NCI-H187 (cell line): ENCODE measurements at places on chromosomes 13 and 19.

- no peak for DNase-seq
Measured at GRCh38 chr19:5125797-5126497, 157.0 kb downstream of the KDM4B start.

- no peak for DNase-seq
Measured at GRCh38 chr13:95707035-95707434, 30.1 kb downstream of the DNAJC3 start.

GRCh38 chr13:50511877-50512341 lies 331.6 kb downstream of the DLEU7 start:
- no peak for DNase-seq

GRCh38 chr13:67184247-67184646 lies 45.9 kb downstream of the PCDH9 start:
- no peak for DNase-seq

- no peak for DNase-seq
Measured at GRCh38 chr19:6577476-6578125, 13.3 kb downstream of the CD70 start.

DNA sequence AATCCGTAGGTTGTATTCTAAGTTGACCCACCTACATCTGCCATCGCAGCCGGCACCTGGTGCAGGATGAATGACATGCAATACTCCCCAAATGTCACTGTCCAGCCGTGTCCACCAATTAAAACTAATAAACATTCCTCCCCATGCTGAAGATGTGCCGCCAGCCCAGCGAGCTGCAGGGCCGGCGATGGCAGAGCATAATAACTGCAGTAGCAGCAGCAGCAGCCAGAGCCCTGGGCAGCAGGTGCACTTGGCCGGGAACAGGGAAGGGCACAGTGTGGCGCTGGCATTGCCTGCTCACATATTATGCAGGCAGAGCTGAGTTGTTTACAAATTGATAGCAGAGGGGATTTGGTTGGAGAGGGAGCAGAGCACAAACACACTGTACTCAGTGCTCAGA lies 754.9 kb downstream of the OLFM4 start:
- no peak for DNase-seq

GRCh38 chr19:16585094-16585801 lies 13.0 kb upstream of the SLC35E1 start:
- no peak for DNase-seq

GRCh38 chr19:16897029-16897855 lies 8.4 kb downstream of the F2RL3 start:
- no peak for DNase-seq

DNA sequence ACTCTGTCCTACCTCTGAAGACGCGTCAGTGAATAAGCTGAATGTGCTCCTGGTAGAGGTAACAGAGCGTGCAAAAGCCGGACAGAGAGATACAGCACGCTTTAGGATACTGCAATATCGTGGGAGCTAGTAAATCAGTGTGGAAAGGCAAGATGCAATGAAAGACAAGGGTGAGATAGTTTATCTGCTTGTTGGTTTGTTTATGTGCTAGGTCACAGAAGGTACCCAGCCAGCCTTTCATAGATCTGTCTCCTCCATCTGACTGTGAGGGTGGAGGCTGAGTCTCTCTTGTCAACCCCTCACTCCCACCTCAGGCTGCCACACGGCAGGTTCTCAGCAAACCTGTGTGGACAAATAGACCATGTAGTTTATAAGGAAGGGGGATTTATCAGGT lies 904 bp upstream of the GIPC1 start:
- DNase-seq = no peak

- no peak for DNase-seq
Measured at GRCh38 chr19:50433201-50434180, 799 bp downstream of the MYBPC2 start.

GRCh38 chr13:77056886-77057285 lies 29.9 kb upstream of the FBXL3 start:
- no peak for DNase-seq

DNA sequence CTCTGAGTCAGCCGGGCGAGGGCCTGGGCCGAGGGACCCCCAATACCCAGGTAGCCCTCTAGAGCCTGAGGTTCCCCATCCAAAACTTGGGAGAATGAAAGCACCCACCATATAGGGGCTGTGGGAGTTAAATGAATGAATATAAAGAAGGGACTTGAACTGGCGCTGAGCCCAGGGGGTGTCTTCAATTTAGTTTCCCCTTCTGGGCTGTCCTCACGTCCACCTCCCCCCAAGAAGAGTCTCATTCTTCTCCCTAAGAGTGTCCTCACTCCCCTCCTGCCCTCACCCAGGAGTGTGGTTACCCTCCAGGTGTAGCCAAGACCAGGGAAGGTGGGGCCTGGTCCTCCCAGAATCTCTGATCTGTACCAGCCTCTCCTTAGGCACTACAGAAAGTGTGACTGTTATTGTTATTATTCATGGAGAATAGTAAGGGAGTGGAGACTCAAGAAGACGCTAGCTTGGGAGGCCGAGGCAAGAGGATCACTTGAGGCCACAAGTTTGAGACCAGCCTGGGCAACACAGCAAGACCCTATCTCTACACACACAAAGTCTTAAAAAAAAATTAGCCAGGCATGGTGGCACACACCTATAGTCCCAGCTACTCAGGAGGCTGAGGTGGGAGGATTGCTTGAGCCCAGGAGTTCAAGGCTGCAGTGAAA lies 2.7 kb downstream of the CD79A start:
- no peak for DNase-seq

GRCh38 chr13:34349091-34349722 lies 531.3 kb downstream of the RFC3 start:
- DNase-seq = no peak

GRCh38 chr19:17296273-17296672 lies 7.0 kb downstream of the ABHD8 start:
- no peak for DNase-seq

- DNase-seq = no peak
Measured at GRCh38 chr13:44576351-44577235, 463 bp upstream of the TSC22D1 start.

DNA sequence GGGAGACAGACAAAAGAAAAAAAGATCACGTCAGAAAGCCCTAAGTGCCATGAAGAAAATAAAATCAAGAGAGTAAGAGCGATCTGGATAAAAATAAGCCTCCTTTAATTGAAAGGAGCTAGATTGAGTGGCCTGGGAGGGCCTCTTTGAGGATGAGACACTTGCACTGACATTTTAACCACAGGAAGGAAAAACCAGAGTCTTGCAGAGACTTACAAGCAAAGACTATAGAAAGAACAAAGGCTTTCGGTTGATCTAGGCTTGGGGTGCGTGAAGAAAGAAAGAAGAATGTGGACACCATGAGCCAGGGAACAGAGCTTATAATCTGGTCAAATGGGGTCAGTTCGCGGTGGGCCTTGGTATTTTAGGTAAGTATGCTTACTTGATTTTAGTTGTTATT lies 342.7 kb downstream of the COG6 start:
- no peak for DNase-seq

DNA sequence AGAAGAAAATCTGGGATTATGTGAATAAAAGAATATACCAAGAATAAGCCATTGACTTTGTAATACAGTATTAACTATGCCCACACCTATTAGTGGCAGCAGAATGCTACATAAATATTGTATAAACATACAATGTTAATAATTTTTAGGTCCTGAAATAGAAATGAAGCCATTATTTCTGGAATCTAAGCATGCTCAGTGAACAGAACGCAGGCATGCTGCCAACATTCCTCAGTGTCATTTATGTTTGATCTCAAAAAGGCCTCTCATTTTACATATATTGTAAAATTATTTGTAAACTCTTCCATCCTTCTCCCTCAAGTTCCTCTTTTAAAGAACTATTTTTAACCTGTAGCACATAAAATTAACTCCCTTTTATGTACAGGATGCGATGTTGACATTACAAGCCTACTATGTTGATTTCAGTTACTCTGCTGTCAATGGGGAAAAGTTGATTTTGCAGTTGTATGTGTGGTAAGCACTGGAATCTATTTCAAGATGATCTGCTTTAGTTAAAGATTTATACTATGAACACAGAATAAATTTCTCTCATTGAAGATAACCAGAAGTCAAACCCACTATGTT lies 118.8 kb downstream of the VWA8 start:
- no peak for DNase-seq

DNA sequence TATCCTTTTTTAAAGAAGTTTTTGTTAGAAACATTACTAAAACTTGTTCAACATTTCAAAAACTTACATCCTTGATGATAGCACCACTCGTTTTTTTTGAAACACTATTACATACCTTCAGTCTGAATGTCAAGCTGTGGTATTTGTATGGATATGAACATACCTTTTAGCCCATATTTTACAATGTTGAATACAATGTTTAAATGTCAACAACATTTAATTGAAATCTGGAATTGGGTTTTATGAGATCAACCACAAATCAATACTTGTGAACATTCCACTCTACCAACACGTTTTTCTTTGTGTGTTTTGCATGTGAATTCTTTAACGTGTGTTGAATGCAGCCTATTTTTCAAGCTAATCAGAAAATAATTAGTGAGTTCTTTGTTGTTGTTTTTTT lies 4.7 kb downstream of the SERP2 start:
- no peak for DNase-seq

DNA sequence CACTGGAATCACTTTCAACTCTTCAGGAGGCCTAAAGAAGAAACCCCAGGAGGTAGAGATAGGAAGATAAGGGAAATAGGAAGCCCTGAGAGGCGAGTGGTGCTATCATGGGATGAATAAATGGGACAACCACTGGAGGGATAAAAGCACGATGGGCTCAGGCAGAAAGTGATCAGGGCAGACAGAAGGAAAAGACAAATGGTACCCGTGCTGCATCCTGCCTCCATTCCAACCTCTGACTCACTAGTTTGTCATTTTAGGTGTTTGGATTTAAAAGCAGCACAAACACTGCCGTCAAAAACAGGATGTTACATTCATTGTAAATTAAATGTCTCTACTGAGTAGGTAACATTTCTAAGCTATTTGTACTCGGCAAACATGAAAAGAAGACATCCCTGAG lies 314.3 kb upstream of the HTR2A start:
- no peak for DNase-seq

GRCh38 chr19:14379294-14380065 lies 1.8 kb upstream of the ADGRE5 start:
- DNase-seq = no peak

GRCh38 chr19:45283443-45284033 lies 32.5 kb downstream of the MARK4 start:
- DNase-seq = no peak

- DNase-seq = peak; percentile 10
Measured at GRCh38 chr19:3324405-3324856, 42.0 kb upstream of the NFIC start.

GRCh38 chr13:46211116-46211482 lies 629 bp upstream of the LRRC63 start:
- DNase-seq = no peak

- no peak for DNase-seq
Measured at GRCh38 chr19:43842007-43842406, 14.9 kb downstream of the ZNF283 start.

- no peak for DNase-seq
Measured at GRCh38 chr19:23222998-23223652, 27.1 kb downstream of the ZNF724 start.

GRCh38 chr19:40928850-40929249 lies 46.8 kb upstream of the CYP2A7 start:
- DNase-seq = no peak

GRCh38 chr19:17654993-17655392 lies 33.2 kb downstream of the UNC13A start:
- no peak for DNase-seq

GRCh38 chr13:103772576-103772975 lies 706.4 kb upstream of the SLC10A2 start:
- no peak for DNase-seq

- DNase-seq = no peak
Measured at GRCh38 chr19:56101746-56102535, 19.2 kb downstream of the ZNF787 start.

- no peak for DNase-seq
Measured at GRCh38 chr19:17751912-17752273, 616 bp downstream of the FCHO1 start.

DNA sequence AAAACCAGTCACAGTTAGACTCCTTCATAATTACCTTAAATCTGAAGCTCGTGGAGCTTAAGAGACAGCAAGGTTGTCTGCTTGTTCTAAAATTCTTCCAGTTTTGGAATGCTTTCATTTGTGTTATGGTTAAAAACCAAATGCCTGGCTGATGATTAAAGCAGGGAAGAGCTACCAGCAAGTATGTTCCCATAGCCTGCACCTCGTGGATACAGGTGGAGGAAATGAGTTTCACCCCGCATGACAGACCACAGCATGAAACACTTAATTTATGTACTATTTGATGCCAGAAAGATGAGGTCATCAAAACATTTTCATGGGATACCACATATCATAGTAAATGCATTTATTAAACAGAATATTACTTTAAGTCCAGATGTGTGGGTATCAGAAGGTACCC lies 416 bp upstream of the DOCK9 start:
- DNase-seq = no peak

DNA sequence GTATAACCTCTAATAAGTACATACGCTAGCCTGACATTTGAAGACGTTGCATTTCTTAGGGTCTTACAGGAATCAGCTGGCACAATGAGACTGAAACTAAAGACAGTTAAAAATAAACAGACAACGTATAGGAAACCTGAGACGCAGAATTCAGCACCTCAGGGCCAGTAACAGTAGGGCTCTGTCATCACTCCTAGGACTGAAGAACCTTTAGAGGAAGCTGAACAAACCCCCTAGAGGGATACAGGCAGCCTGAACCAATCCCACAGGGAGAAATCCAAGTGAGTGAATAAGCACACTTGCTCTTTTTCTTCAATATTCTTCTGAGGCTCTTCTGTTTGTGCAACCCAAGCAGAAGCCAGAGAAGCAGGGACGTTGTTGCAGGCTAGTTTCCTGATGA lies 53.9 kb upstream of the KLHL1 start:
- peak; percentile 19 for DNase-seq

DNA sequence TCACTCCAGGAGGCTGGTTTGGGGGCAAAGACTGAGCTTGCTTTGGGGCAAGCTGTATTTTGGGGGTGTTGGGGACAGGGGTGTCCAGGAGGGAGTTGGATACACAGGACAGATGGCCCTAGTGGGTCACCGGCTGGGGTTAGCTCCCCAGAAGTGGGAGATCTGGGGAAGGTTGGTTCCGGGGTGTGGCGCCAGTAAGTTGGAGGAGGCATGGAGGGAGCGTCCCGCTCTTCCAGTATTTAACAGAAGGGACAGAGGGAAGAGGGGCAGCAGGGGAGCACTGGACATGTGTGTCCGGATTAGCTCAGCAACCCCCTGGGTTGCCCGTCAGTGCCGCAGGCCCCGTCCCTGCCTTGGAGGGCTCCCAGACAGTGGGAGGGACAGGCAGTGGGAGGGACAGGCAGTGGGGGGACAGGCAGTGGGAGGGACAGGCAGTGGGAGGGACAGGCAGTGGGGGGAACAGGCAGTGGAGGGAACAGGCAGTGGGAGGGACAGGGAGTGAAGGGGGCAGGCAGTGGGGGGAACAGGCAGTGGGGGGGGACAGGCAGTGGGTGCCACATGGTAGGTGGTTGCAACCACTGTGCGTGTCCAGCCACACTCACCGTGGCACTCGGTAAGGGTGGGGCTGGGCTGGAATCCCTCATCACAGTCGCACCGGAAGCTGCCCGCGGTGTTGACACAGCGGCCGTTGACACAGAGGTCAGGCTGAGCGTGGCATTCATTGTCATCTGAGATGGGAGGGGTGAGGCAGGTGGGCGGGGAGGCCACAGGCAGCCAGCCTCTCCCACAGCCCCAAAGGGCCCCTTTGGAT lies 33.2 kb downstream of the CCL25 start:
- no peak for DNase-seq

GRCh38 chr13:94764576-94765321 lies 52.4 kb upstream of the SOX21 start:
- DNase-seq = no peak

- DNase-seq = no peak
Measured at GRCh38 chr13:19158526-19159174, 23.0 kb downstream of the TUBA3C start.
